ENCODE measurements at places on chromosomes 6 and 20.
A peak's percentile ranks its signal among the peaks of the same experiment; 100 is the strongest.

DNA sequence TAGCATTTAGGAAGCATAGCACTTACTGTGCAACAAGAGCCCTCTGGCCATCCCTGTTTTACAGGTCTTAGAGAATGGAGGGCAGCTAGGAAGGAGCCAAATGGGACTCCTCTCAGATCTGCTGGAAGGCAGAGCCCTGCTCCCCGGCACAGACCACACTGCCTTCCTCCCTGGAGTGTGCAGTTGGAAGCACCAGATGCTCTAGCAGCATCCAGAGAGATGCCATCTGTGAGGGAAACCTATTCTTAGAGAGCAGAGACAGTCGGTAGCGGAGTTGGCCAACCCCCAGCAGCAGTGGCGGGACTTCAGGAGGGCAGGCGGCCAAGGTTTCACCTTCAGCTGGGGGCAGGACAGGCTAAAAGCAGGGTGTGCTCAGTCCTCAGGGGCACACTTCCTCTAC, 16.7 kb upstream of the E2F1 start:
- DNase-seq, result no peak

DNA sequence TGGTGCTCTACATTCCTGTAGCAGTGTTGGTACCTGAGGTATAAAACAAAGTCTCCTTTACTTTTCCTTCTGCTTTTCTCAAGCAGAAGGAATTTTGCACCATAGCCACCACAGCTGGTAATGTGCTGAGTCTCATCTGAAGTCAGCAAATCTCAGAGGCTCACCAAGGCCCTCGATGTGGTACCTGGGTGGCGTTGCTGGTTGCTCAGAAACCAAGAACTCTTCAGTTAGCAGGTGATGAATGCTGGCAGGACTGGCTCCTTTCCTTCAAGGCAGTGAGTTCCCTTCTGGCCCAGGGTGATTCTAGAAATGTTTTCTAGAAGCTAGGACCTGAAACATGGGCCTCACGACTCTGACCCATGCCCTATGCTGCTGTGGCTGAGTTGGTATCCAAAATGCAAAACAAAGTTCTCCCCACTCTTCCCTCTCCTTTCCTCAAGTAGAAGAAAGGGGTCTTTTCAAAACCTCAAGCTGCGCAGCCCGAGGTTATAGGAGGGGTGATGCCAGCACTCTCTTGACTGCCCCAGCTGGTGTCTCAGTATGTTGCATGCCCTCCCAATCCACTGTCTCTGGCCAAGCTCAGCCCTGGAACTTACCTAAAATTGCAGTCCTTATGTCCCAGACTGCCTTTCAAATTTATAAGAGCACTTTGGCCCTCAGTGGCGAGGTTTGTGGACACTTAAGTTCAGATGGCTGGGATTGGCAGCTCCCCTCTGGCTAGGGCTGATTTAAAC, 592.3 kb downstream of the FRK start:
- DNase-seq, result no peak

GRCh38 chr20:6480328-6481200, 286.9 kb upstream of the BMP2 start:
- DNase-seq, result no peak

DNA sequence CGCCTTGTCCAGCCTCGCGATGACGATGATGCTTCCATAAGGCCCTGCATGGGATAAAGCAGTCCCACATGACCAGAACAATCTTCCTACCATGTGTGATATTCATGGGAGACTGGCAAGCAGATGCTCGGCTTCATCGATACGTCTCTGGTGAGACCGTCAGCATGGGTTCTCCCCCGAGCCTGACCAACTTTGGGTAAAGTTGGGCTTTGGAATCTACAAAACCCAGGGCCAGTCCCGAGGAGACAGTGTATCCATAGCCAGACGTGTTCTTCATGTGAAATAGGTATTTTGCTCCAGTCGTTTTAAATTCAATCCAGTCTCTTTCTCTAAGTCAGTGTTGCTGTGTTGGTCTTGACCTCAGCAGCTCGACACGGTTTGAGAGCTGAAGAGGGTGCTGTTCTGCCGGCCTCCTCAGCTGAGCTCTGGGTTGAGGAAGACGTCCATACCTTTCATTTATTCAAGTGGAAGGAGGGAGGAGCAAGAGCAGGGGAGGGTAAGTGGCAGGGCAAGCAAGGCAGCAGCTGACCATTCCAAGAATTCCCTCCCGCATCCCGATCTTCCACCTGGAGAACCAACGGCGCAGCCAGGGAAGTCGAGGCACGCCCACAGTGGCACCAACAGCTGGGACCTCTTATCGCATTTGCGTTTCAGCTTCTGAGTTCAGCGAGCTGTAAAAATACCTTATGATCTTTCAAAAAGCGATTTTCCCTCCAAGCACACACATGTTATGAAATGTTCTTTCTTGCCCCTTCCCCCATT, 64.0 kb upstream of the THBS2 start:
- DNase-seq, result no peak

GRCh38 chr20:42190084-42190483, 571.9 kb upstream of the CHD6 start:
- no peak for DNase-seq

GRCh38 chr6:112332274-112332673, 14.9 kb upstream of the RFPL4B start:
- DNase-seq, result no peak

- DNase-seq, result no peak
Measured at GRCh38 chr6:154923199-154923869, 71.8 kb upstream of the TIAM2 start.

- DNase-seq, result no peak
Measured at GRCh38 chr6:112207131-112207530, 47.2 kb downstream of the LAMA4 start.

GRCh38 chr6:73452107-73452461, at the start of gene CGAS:
CGAS (minus strand) TSS chr6:73452297; CDS start chr6:73452181, 116 bp downstream.
- DNase-seq, result no peak

DNA sequence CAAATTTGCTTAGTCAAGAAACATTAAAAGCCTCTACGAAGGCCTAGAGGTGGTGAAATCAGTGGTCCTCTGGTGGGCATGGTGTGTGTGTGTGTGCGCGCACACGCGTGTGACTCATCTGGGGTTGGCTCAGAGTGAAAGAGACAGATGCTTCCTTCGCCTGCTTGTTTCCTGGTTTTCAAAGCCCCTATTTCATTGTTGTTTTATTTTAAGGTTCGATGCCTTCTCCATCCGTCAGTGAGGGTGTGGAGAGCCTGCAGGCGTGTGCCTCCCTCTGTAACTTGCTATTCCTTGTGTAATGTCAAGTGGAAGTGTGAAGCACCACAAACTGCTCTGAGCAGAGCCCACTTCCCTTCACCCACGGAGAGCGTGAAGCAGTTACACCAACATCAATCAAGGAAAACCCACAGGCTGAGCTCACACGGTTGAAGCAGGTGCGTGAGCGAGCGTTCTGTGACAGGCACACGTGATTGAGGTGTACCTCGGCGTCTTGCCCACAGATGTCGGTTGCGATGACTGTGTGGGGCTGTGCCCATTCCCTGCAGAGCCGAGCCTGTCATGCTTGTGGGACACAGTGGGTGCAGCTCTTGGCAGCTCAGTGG, 233.9 kb downstream of the PRL start:
- peak; percentile 100 for DNase-seq

DNA sequence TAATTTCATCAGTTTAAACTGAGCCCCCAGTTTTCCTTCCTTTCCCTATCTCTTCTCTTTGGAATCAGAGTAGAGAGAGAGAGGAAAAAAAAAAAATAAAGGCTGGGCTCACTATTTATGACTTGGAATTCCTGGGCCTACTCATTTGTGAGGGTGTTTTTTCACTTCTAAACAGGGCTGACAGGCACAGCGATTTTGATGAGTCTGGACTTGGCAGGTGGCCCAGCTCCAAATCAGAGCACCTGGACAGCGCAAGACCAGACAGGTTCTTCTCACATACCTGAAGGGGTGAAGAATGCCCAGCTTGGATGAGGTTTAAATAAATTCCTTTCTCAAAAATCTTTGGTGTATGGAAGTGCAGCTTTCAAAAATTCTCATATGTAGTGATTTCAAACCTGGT, 122.2 kb downstream of the KIF13A start:
- no peak for DNase-seq

DNA sequence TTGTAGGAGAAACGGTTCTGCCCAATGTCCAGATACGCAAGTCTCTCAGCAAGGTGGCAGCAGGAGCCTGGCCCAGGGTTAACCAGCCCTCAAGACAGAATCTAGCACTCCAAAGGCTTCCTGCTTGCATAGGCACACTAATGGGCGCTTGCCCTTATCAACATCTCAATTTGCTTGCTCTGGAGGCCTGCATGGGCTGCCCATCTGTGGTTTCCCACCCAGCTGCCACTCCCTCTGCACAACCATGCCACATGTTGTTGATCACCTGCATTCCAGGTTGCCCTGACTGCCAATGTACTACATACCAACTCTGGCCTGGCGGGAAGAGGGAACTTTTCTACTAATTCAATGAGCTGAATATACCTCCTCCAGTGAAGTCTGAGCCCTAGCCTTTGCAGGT, 74.6 kb downstream of the ATG5 start:
- DNase-seq, result no peak

DNA sequence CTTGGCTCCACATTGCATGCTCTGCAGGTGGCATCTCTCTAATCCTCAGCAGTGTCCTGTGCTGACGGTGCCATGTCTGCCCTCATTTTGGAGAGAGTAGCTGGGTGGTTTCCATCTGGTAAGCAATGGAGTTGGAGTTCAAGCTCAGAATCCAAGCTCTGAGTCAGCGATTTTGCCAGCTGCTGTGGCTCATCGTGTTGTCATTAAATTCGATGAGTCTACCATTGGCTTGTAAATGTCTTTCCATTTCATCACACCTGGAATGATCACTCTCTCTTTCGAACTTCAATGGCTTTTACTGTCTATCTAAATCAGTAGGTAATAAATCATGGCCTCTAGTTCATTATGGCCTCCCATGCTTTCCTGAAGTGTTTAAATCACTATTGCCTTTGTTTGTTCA, 378.5 kb upstream of the TSHZ2 start:
- no peak for DNase-seq

Measured in Jurkat, Clone E6-1 (cell line).